Activated CD8-positive, alpha-beta T cell treated with anti-CD3 and anti-CD28 coated beads for 36 hours (primary cell): ENCODE measurements at places on chromosomes 1 and 21.
A peak's percentile ranks its signal among the peaks of the same experiment; 100 is the strongest.

- no peaks in the 10 kb centered on the region for H3K4me1 ChIP-seq
- no peak overlapping the region for H3K27ac ChIP-seq
- no peaks in the 10 kb centered on the region for H3K36me3 ChIP-seq
- no peak for DNase-seq
These were observed 269.5 kb downstream of the NPHP4 start for GRCh38 chr1:5722635-5723164.

GRCh38 chr1:11273595-11274234, 717 bp downstream of the UBIAD1 start:
- H3K4me1 ChIP-seq: peaks cover 35% of the 10 kb centered on the region
- peaks cover 33% of the 10 kb centered on the region for H3K36me3 ChIP-seq
- peak overlapping the region; percentile 92 for H3K27ac ChIP-seq
- H3K4me3 ChIP-seq: peak overlapping the region; percentile 99
- no peak for DNase-seq

DNA sequence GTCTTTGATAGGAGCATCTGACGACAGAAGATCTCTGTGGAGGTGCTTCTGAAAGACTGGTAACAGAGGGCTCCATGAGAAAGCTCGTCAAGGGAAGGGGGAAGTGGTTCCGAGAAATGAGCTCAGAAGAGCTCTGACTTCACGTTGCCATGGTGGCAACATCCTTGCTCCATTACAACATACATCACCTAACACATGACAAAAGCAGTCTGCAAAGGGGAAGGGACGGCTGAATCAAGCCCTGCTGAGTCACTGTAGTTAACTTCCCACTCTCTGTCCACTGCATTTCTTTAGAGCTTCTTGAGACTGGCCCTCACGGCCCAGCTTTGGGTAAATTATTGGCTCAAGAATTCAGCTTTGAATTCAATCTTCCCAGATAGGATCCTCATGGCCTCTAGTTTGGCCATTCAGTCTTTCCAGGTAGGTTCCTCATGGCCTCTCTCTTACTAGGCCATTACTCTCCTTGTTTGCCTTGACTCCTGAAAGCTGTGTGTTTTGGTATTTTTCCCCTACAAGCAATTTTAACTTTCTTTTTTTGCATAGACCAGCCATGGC, 88.0 kb upstream of the ZNF648 start:
- DNase-seq: peak; percentile 55
- no peaks in the 10 kb centered on the region for H3K36me3 ChIP-seq
- H3K4me3 ChIP-seq: no peak overlapping the region
- peak overlapping the region; percentile 52 for H3K27ac ChIP-seq
- no peaks in the 10 kb centered on the region for H3K27me3 ChIP-seq

DNA sequence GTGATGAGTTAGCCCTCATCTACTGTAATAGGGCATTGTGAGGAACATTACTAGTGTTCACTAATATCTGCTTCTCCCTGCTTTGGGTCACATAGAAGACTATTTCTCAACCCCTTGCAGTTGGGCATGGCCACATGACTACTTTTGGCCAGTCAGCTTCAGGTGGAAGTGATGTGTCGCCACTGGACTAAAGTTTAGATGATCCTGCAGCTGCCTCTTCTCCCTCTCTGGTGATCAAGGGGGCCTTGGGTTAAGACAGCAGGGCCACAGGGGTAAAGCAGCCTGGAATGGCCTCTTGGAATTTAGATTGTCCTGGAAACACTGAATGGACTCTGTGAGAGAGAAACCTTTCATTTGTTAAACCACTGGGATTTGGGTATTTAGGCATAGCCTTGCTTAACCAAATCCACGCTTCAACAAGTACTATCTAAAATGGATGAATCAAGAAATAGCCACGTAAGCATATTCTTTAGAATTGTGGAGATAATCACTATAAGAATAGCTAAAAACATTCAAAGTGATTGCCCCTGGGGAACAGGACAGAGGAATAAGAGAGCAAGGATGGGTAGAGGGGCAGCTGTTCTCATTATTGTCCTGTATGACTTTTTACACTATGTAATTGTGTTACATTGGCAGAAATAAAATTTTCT, 41.2 kb downstream of the OPRD1 start:
- no peak for DNase-seq
- H3K27me3 ChIP-seq: peaks cover 6% of the 10 kb centered on the region
- H3K36me3 ChIP-seq: no peaks in the 10 kb centered on the region
- H3K27ac ChIP-seq: no peak overlapping the region
- no peak overlapping the region for H3K4me3 ChIP-seq
- H3K4me1 ChIP-seq: no peaks in the 10 kb centered on the region

DNA sequence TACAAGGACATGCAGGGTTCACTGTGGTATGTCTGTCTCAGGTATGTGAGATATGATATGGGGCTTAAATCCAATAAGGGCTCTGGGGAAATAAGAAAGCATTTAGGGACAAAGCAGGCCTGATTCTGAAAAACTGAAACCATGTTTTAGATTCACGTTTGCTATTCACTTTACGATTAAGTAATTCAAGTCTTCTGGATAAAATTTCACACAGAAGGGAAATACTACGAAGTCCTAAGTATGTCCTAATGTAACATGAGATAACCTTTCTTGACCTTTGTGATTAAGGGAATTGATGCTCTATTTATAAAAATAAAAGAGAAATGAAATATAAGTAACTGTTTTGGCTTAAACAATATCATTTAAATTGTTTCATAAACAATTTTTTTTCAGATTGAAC, 55.4 kb downstream of the HNRNPR start:
- DNase-seq: no peak
- H3K4me1 ChIP-seq: no peaks in the 10 kb centered on the region
- H3K4me3 ChIP-seq: no peak overlapping the region
- H3K27me3 ChIP-seq: no peaks in the 10 kb centered on the region
- no peak overlapping the region for H3K27ac ChIP-seq

DNA sequence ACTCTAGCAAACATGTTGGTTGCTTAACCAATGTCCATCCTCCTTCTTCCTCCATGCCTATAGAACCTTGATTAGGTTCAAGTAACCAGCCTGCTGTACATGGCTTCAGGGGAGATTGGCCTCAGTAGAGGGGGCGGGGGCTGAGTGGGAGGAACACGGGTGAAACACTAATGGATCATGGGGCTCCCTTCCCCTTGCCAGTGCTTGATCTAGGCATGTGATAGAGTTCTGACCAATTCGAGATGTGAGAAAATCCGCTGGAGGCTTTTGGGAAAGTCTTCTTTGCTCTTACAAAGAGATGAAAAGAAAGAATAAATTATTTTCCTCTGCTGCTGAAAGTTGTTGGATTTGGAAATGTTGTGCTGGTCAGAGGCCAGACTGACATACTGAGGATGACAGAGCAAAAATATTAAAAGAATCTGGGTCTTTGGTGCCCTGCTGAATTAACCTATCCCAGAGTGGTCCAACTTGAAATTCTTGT, 5.2 kb upstream of the OTUD7B start:
- no peak for DNase-seq
- H3K4me3 ChIP-seq: no peak overlapping the region
- no peaks in the 10 kb centered on the region for H3K27me3 ChIP-seq
- no peak overlapping the region for H3K27ac ChIP-seq
- peaks cover 5% of the 10 kb centered on the region for H3K4me1 ChIP-seq

- H3K4me3 ChIP-seq: no peak overlapping the region
- peaks cover 2% of the 10 kb centered on the region for H3K27me3 ChIP-seq
- H3K27ac ChIP-seq: no peak overlapping the region
- H3K36me3 ChIP-seq: no peaks in the 10 kb centered on the region
These were observed 70.6 kb downstream of the RGS2 start for GRCh38 chr1:192879406-192879805.

DNA sequence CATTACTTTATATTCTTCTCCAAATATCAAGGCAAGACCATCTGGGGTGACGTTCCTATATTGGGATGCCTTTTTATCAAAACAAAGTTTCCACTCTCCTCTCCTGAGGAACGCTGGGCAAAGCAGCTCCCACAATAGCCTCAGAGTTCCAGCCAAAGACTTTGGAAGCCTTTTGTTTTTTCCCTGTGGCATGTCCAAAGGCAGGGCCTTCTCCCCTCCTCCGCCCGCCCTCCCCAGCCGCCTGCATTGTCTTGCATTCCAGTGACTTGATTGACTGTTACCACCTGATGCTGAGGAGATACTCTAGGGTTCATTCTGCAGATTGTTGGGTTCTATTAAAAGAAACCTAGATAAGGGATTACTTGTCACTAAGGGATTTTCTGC, 43.5 kb downstream of the PROX1 start:
- DNase-seq: no peak
- H3K4me3 ChIP-seq: no peak overlapping the region
- H3K27ac ChIP-seq: no peak overlapping the region

- H3K27ac ChIP-seq: no peak overlapping the region
- no peak overlapping the region for H3K4me3 ChIP-seq
- peaks cover 1% of the 10 kb centered on the region for H3K27me3 ChIP-seq
- no peak for DNase-seq
- no peaks in the 10 kb centered on the region for H3K4me1 ChIP-seq
These were observed 20.0 kb upstream of the CDC14A start for GRCh38 chr1:100332331-100332730.

GRCh38 chr21:16117331-16117730, 387.5 kb downstream of the USP25 start:
- no peaks in the 10 kb centered on the region for H3K27me3 ChIP-seq
- no peak for DNase-seq
- H3K4me3 ChIP-seq: no peak overlapping the region
- H3K36me3 ChIP-seq: no peaks in the 10 kb centered on the region
- H3K4me1 ChIP-seq: no peaks in the 10 kb centered on the region

DNA sequence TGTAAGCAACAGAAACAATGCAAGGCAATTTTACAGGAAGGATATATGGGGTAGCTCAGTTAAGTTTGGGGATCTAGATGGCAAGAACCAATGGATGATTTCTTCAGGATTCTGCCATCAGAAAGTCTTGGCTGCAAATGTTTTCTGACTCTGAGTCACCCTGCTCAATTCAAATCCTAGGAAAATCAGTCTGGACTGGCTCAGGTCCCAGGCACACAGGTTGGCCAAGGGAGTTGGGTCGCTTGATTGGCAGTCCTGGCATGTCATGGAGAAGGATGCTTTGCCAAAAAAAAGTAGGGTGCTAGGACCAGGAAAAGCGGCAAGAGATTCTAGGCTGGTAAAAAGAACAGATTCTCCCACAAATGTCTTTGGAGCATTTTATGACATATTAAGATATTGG, 28.9 kb upstream of the S1PR1 start:
- no peak overlapping the region for H3K27ac ChIP-seq
- H3K27me3 ChIP-seq: no peaks in the 10 kb centered on the region
- DNase-seq: no peak

- H3K27ac ChIP-seq: no peak overlapping the region
- H3K36me3 ChIP-seq: no peaks in the 10 kb centered on the region
- no peaks in the 10 kb centered on the region for H3K4me1 ChIP-seq
- H3K4me3 ChIP-seq: no peak overlapping the region
- DNase-seq: no peak
- H3K27me3 ChIP-seq: peaks cover 15% of the 10 kb centered on the region
These were observed 355.0 kb downstream of the SETD4 start for GRCh38 chr21:35705237-35705887.

DNA sequence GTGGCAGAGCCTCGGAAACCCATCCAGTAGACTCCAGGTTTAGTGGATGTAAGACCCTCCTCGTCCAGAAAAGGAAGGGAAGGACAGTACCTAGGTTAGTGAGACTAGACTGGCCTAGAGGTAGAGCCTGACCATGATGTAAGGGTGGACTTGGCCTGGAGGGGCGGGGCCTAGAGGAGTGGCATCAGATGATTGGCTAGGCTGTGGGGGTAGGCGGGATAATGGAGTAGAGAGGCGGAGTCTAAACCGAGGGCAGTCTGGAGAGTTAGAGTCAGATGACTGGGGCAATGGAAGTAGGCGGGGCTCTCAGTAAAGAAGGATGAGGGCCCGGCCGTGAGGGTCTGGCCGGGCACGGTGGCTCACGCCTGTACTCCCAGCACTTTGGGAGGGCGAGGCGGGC, 70.1 kb downstream of the EPHB2 start:
- H3K27me3 ChIP-seq: peaks cover 20% of the 10 kb centered on the region
- no peaks in the 10 kb centered on the region for H3K4me1 ChIP-seq

- no peak for DNase-seq
- H3K27me3 ChIP-seq: no peaks in the 10 kb centered on the region
- H3K36me3 ChIP-seq: no peaks in the 10 kb centered on the region
These were observed 252.6 kb downstream of the NFIA start for GRCh38 chr1:61334718-61335589.
